Non-pigmented ciliary epithelial cell (primary cell): ENCODE measurements at places on chromosomes 1 and 21.

GRCh38 chr21:44527983-44528633, 11.9 kb downstream of the KRTAP10-1 start:
- no peak for DNase-seq

- DNase-seq: no peak
Measured at GRCh38 chr21:34669149-34669879, 520 bp downstream of the CLIC6 start.

- no peak for DNase-seq
Measured at GRCh38 chr1:60763741-60764140, 318.6 kb upstream of the NFIA start.

DNA sequence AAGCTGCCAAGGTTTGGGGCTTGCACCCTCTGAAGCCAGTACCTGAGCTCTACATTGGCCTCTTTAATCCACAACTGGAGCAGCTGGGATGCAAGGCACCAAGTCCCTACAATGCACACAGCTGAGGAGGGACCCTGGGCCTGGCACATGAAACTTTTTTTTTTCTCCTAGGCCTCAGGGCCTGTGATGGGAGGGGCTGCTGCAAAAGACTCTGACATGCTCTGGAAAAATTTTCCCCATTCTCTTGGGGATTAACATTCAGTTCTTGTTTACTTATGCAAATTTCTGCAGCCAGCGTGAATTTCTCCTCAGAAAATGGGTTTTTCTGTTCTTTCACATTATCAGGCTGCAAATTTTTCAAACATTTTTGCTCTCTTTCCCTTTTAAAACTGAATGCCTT, 1072.2 kb downstream of the BRINP3 start:
- no peak for DNase-seq

GRCh38 chr1:219277304-219278105, 103.8 kb downstream of the LYPLAL1 start:
- no peak for DNase-seq

- DNase-seq: no peak
Measured at GRCh38 chr1:20318971-20319370, 28.3 kb downstream of the VWA5B1 start.

DNA sequence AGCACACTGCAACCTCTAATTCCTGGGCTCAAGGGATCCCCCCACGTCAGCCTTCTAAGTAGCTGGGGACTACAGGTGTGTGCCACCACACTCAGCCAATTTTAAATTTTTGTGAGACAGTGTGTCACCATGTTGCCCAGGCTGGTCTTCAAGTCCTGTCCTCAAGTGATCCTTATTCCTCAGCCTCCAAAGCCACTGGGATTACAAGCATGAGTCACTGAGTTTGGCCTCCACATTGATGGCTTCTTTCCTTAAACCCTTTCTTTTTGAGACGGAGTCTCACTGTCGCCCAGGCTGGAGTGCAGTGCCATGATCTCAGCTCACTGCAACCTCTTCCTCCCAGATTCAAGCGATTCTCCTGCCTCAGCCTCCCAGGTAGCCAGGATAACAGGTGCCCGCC, 7.6 kb downstream of the KPNA6 start:
- no peak for DNase-seq

GRCh38 chr1:183090391-183091006, 67.3 kb downstream of the LAMC1 start:
- no peak for DNase-seq

- no peak for DNase-seq
Measured at GRCh38 chr21:41695513-41695912, 71.3 kb downstream of the RIPK4 start.

DNA sequence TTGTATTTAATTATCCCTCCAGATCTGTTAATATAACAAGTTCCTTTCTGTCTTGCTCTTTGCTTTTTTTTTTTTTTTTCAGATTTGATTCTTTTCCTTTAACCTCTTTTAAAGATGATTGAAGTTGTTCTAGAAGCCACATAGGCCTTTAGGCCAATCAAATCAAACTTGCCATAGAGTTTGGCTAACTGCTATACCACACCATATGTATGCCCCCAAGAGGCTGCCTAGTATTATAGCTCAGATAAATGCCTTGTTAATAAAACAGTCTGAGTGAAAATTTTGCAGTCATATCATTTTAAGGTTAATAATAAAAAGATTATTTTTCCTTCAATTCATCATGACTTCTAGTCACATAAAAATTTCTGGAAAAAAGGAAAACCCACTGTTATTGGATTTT, 696.0 kb upstream of the CHRM3 start:
- no peak for DNase-seq

DNA sequence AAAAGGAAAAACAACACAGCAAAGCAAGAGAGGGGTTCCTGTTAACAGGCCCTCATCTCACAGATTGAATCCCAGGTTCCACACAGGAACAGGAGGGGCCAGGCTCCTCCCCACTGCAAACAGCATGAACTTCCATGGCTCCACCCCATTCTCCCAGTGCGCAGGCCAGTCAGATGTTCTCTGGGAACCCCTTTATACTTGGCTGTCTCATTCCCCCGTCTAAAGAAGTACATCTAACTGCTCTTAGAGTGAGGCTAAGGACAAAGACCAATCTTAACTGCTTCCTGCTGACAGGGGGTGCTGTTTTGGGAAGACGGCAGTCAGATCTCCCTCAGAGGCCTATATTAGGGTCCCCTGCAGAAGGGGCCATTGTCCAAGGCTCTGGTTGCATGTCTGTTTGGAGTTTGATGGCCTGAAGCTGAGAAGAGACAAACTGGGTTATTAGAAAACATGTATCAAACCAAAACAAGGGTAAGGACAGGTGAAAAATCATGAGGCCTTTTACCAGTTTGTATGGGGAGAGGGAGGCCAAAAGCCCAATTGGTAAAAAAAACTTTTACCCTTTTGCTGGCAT, 10.5 kb upstream of the NASP start:
- no peak for DNase-seq

GRCh38 chr1:214351551-214352277, 70.8 kb downstream of the SMYD2 start:
- DNase-seq: no peak

DNA sequence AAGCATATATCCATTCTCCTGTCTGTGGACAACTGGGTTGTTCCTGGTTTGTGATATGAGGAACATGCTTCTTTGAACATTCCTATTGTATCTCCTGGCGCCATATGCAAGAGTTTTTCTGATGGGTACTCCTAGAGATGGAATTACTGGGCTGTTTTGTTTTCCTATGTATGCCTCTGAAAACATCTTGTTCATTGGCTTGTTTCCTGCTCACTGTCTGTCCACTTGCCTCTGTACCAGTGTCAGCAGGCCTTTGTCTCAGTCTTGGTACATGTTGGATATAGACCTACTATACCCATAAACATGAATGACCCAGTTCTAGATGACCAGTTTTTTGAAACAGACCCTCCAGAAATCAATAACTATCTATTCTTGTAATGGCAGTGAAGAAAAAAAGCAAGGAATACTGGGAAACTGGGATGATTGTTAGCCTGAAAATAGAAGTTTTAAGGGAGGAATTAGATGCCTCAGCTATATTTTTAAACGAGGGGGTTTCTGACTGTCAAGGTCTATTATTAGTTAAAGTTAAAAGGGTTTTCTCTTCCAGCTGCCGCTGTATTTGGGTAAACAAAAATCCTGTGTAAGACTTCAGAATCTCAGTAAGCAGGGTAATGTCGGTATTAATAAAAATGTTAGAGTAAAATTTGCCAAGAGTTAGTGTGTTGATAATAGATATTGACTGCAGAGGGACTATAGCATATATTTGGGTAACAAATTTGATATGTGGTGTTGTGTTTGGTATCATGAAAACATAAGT, 103.6 kb downstream of the RYR2 start:
- no peak for DNase-seq

DNA sequence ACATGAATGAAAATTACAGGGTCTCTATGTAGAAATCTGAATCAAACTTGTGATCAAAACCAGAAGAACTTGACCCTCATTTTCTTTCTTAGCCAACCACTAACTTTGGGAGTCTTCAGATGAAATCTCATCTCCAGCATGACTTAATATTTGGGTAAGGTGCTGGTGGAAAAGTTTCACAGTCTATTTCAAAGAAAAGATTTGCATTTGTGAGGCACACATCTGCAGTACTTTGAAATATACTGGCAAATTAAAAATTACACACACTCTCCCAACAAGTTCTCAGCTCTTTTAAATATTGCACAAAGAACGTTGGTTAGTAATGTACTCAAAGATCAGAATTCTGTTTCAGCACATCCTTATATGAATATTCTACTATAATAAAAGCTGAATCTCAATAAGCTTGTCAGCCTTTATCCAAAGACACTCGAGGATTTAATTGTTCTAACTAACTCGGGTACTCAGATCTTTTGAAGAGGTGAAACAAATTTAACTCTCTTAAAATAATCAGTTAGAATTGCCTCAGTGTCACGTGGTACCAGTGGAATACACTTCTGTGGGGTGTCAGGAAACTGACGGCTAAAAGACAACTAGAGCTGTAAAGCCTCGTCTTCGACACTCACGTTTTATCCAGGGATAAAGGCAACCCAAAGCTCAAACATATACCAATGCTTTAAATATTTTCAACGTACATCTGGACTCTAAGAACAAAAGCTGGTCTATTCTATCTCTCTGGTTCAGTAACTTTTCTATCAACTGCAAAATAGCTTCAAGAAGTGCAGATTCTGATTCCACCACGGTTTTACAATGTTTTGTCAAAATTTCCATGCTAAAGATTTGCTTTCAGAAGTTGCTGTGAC, 19.0 kb downstream of the SAMSN1 start:
- no peak for DNase-seq

DNA sequence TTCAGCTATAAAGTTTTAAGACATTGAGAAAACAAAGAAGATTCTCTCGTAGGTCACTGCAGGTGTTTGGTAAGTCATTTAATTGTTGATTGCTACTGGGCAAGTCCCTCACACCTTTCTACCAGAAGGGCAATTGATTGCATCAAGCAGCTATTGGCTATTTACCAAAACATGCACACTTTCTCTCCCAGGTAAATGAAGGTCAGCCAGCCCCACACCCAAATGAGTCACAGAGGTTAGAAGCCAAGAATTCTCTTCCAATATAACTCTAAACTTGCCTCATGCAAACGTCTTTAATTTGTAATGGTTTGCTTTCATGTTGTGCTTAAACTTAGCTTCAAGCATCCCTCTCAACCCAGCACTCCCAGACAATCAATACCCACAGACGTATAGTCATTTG, 475.3 kb upstream of the ADGRL2 start:
- no peak for DNase-seq

DNA sequence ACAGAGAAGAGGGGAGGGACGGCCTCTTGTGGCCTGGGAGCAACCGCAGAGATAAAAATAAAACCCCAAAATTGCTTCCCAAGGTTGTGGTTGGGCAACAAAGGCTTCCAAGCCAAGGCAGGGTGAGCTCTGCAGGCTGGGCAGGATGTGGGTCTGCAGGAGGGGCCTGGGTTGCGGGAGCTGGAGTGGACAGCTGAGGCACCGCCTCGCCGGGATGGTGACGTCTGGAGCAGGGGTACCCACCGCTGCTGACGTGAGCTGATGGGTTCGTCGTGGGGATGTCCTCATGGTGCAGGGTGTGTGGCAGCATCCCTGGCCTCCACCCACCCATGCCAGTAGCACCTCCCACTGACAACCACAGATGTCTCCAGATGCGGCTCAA, 3.7 kb downstream of the AURKAIP1 start:
- no peak for DNase-seq

DNA sequence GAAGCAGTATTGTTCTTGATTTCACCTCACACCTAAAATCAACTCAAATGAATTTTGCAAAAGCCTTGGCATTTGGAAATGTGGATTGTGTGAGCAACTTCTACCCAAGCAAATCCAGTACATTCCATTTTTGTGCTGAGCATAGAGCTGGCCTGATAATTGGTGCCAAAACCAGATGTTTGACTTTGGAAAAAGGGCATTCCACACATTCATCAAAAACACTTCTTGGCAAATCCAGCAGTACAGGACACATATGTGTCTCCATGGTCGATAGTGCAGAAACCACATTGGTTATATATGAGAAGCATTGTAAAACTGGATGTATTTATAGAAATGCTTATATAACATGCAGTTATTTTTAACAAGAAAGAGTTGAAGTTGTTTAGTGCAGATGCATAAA, 210.4 kb downstream of the KCNK2 start:
- DNase-seq: no peak
